ENCODE measurements at places on chromosomes 7 and 10.

DNA sequence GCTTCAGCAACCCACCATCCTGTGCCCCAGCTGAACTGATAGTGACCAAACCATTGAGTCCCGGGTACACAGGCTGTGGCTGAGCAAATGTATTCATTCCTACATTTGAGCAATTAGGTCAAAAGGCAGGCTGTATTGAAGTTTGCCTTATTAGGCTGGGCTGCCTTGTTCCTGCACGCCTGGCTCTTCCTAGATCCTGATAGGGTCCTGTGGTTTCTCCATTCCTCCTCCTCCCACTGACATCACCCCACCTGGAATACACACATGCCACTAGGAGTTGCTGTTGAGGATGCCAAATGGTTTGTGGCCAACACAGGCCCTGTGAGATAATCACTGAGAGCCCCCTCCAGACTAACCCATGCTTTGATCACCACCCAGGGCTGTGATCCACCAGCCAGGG is 66.4 kb upstream of the FGFR2 start:
- no peak for DNase-seq

GRCh38 chr7:80954191-80954590 is 35.3 kb upstream of the SEMA3C start:
- DNase-seq = no peak

GRCh38 chr7:88305044-88305443 is 1.6 kb downstream of the STEAP4 start:
- no peak for DNase-seq

- DNase-seq = peak; percentile 56
Measured at GRCh38 chr7:73526896-73527821, 5.1 kb upstream of the BAZ1B start.

DNA sequence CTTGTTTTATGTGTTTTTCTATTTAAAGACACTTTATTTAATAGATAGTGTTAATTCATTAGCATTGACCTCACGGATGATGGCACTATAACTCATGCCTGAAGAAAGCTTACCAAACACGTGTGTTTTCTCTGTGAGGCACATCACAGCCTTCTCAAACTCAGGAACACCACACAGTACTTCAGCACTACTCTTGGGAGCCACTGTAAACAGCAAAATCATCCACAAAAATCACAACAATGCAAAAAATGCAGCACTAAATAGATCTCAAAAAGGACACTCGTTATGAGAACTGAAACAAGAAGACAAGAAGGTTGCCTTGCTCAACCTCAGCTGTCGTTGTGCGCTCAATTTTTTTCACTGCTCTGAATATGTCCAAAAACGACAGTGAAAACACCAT is 12.0 kb upstream of the PARP12 start:
- DNase-seq = no peak

GRCh38 chr10:47092376-47092775 is 181.1 kb downstream of the PTPN20 start:
- DNase-seq = no peak

- DNase-seq = peak; percentile 98
Measured at GRCh38 chr10:29849126-29849833, 210.1 kb downstream of the JCAD start.

DNA sequence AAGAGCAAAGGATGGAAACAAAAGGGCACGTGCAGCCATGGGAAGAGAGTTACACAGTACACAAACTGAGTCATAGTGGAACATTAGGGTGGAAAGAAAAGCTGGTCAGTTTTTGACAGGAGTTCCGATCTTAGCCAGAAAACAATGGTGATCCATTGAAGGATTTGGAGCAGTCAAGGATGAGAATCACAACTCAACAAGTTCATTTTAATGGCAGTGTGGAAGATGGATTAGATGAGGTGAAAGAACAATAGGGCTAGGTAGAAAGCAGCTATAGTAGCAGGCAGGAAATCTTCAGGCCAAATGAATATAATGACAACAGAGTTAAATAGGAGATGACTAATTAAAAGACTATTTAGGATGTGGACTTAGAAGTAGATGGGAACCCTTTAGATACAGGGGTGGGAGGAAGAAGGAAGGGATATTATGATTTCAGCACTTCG is 136.3 kb downstream of the DOCK4 start:
- no peak for DNase-seq

- DNase-seq = no peak
Measured at GRCh38 chr10:129755158-129755591, 208.9 kb downstream of the EBF3 start.

GRCh38 chr7:27774717-27775328 is 34.9 kb downstream of the TAX1BP1 start:
- peak; percentile 68 for DNase-seq

DNA sequence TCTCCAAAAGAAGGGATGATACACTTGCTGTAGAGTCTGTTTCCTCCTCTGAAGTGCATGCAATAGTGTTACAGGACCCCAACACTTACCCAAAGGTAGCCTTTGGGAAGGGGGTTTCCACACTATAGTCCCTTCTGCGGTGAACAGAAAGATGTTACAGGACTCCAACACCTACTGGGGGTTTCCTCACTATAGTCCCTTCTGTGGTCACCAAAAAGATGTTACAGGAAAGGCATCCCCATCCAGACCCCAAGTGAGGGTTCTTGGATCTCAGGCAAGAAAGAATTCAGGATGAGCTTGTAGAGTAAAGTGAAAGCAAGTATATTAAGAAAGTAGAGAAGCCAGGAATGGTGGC is 69.2 kb upstream of the PIK3CG start:
- no peak for DNase-seq

- no peak for DNase-seq
Measured at GRCh38 chr10:106643473-106643872, 521.0 kb downstream of the SORCS1 start.

- DNase-seq = no peak
Measured at GRCh38 chr7:17844514-17845196, 95.6 kb downstream of the SNX13 start.

DNA sequence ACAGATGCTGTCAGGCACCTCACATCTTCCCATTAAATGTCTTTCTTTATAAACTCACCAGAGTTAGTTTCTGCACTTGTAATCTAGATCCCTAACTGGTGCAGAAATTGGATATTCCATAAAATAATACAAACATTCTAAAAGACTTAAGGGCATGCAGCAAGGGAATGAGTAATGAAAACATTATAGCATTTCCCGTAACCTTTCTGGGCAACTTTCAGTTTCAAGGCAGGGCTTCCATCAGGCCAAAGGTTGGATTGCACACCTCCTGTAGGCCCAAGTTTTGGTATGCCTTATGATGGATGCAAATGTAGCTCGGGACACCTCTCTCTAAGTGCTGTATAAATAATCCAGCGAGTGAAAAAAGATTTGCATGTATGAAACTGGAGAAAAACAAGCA is 129.9 kb upstream of the LYZL2 start:
- DNase-seq = no peak
